ENCODE measurements at places on chromosomes 4 and X.

DNA sequence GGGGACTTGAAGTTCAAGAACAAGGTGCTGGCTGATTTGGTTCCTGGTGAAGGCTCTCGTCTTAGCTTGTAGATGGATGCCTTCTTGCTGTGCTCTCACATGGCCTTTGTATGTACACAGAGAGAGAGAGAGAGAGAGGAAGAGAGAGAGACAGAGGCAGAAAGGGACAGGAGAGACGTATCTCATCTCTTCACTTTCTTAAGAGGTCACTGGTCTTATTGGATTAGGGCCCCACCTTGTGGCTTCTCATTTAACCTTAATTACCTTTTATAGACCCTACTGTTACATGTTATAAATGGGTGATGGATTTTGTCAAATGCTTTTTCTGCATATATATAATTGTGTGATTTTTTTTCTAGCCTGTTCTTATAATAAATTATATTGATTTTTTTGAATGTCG, 1444.2 kb downstream of the ADGRL3 start:
- no peak for DNase-seq

GRCh38 chrX:154399527-154400368, 1.6 kb downstream of the RPL10 start:
- no peak for DNase-seq

- no peak for DNase-seq
Observed at GRCh38 chrX:131762802-131763234, 218.9 kb downstream of the OR13H1 start.

- no peak for DNase-seq
Observed at GRCh38 chrX:139158256-139158655, 372.3 kb upstream of the F9 start.

DNA sequence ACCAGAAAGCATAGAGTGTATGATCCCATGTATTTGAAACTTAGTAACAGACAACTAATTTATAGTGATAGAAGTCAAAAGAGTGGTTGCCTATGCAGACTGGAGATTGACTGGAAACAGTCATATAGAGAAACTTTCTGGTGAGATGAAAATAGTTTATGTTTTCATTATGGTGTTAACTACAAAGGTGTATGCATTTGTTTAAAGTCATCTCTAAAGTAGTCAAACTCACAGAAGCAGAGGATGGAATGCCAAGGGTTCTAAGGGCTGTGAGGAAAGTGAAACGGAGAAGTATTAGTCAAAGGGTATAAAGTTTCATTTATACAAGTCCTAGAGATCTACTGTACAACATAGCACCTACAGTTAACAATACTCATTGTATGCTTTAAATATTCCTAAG, 45.8 kb downstream of the ENOX2 start:
- DNase-seq, result no peak

DNA sequence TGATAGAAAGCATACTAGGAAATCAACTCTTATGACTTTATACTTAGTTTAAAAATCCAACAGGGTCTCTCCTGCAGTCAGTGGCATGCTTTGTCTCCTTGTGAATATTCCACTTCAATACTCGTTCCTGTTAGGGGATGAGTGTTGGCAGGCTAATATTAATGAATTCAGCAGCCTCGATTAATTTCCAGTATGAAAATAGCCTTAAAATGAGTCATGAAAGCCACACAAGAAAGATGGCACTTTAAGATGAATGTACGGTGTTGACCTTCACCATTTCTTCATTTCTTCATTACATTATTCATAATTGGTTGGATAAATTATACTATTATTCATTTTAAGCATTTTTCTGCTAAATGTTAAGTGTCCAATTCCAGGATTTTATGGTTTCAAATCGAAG, 29.2 kb downstream of the GABRB1 start:
- no peak for DNase-seq

GRCh38 chr4:153620352-153620751, 63.7 kb upstream of the TLR2 start:
- no peak for DNase-seq

- no peak for DNase-seq
Observed at GRCh38 chrX:133068461-133068860, 28.4 kb downstream of the USP26 start.

DNA sequence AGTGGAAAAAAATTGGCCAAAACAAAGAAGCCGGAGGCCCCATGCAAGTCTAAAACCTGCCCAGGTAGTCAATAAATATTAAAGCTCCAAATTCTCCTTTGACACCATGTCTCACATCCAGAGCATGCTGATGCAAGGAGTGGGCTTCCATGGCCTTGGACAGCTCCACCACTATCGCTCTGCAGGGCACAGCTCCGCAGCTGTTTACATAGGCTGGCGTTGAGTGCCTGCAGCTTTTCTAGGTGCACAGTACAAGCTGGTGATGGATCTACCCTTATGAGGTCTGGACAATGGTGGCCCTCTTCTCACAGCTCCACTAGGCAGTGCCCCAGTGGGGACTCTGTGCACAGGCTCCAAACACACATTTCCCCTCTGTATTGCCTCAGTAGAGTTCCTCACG, 84.2 kb upstream of the LANCL3 start:
- no peak for DNase-seq

DNA sequence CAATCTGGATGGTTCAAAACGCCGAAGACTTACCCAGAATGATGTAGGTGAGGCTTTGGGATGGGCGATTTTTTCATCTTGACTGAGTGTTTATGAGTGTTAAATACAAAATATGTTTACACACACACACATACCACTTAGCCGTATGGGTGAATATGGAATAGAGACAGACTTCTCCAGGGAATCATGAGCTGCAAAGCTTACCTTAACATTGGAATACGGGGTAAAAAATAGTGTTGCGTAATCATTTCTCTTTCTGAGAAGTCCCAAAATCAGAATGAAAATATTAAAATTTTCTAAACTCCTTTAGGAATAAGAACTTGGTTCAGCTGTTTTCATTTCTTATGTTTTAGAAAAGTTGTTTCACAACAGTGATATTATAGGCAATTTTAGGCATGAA, 63.5 kb downstream of the EGF start:
- no peak for DNase-seq

GRCh38 chrX:111728096-111728495, 47.1 kb downstream of the ALG13 start:
- no peak for DNase-seq

DNA sequence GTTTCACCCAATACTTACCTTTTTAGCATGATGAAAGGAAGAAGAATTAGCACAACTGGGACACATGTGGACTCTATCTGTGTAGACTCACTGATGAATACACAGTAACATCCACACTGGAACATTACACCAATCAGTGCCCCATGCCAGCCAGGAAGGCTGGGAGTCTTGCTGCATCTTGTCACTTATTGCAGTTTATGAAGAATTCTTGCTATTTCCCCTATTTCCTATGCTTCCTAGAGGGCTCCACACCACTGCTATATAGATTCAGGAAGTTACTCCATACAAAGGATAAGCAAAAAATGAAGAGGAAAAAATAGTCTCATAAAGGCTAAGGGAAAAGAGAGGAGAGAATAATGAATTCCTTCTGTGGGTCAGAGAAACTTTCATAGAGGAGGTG, 201.0 kb downstream of the CAMK2D start:
- DNase-seq, result no peak

DNA sequence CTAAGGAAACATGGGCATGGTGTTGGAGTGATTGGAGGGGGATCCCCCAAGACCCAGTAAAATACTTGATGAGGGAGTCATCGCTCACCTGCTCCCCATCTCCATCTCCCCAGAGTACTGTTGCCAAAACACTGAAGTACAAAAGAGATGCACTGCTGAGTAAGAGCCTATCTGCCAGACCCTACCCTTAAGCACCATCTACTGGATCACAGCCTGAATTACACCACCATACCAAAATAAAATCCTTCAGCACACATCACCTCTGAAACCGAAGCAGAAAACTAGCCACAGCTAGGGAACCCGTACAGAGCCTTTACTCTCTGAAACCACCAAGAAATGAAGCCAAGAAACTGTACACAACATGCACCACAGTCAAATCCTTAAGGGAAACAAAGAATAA, 466.3 kb upstream of the ACTRT1 start:
- DNase-seq, result no peak

GRCh38 chr4:2291705-2292645, 30.1 kb upstream of the MXD4 start:
- DNase-seq, result no peak

DNA sequence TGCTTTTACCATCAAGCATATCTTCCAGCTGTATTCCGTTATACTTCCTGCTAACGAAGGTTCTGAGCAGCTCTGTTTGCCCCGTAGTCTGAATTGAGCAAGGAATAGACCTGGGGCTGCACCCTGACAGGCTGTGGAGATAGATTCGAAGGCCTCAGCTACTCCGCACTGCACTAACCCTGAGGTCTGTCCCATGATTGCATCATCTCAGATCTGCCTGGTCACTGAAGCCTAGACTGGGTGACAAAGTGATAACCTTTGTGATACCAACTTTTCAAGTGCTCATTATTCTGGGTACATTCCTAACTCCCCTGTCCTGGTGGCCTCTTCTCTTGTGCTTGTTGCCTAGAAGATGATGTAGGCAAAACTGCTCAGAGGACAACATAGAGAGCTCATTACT, 29.9 kb upstream of the PGRMC1 start:
- DNase-seq, result no peak

DNA sequence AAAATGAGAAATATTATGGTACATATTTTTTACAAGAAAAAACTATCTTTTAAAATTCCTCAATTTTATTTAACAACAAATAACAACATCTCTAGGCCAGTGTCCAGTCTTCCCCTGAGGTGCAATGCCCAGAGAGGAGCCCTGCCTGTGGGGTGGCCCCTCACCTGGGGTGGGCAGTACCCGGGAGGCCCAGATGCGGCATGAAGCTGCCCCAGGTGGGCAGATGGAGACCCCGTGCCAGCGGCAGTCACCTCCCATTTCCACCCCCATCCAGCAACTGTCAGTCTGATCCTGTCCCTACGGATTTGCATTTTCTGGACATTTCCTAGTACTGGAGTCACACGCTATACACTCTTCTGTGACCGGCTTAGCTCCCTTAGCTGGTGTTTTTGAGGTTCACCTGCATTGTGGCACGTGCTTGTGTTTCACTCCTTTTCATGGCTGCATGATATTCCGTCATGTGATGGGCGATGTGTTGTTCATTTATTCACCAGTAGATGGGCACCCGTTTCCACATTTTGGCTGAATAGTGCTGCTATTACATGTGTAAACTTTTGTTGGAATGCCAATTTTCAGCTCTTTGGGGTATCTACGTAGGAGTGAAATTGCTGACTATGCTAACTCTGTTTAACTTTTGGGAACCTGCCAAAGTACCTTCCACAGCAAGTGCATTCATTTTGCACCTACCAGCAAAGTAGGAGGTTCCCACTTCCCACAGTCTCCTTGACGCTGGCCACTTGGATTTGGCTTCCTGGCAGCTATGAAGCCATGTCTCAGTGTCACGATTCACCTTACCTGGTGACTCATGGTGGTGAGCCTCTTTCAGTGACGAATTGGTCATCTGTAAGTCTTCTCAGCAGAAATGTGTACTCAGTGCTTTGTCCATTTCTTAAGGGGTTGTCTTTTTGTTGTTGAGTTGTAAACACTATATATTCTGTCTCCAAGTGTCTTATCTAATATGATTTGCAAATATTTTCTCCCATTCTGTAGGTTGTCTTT, 11.7 kb upstream of the MAEA start:
- DNase-seq, result no peak

DNA sequence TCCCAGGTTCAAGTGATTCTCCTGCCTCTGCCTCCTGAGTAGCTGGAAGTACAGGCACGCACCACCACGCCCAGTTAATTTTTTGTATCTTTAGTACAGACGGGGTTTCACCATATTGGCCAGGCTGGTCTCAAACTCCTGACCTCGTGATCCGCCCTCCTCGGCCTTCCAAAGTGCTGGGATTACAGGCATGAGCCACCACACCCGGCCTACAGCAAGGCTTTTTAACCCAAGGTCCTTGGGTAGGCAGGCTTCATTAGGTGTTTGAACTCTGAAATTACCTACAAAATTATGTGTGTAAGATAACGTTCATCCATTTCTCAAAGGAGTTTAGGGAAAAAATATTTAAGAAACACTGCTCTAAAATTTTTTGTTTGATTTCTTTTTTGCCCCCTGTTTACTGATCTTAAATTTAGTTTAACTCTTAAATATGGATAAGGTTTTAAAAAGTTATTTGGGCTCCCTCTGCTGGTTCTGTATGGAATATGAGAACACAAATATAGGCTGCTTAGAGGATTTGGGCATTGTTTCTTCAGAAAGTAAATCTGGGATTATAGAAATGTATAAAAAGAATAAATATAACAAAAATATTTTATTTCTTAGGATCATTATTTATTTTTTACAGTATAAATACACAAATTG, 92.8 kb downstream of the CBR4 start:
- DNase-seq, result no peak

GRCh38 chr4:15006416-15007024, 4.2 kb downstream of the CPEB2 start:
- DNase-seq, result no peak

DNA sequence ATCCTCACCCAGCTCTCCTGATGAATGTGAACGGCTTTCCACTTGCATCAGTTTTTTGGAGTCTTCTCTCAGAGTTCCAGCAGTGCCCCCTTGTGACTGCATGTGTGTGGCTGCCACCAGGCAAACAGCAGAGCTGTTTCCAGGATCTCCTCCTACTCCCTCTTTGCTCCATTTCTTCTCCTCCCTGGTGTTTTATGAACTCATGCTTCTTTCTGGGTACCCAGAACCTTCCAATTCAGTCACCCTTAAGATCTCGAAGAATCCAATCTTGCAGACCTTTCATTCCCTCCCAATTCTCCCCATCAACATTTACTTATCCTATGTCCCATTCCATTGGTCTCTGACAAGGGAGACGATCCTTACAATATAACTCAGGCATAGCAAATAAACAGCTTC, 6.8 kb upstream of the TCEANC start:
- no peak for DNase-seq

GRCh38 chrX:136896121-136896914, 15.8 kb upstream of the RBMX start:
- DNase-seq, result no peak

DNA sequence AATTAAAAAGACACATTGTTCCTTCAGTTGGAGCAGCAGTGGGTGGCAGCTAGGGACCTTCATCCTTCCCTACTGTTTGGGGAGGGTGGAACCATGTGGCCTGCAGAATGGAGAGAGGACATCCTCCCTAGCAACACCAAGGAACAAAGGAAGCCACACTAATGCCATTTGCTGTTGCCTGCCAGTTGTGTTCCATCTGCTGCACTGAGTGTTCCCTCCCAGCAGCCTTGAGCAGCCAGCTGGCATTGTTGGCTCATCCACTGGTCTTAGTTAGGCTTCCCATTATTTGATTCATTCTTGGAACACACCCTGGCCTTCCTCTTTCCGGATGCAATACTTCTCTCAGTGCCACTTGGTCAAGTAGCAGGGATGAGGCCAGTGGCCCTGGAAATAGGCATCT, 25.0 kb upstream of the HMGB3 start:
- no peak for DNase-seq

Data from activated T-cell treated with anti-CD3 and anti-CD28 coated beads for 4 hours (primary cell).